ENCODE measurements at places on chromosomes 7 and 10.

DNA sequence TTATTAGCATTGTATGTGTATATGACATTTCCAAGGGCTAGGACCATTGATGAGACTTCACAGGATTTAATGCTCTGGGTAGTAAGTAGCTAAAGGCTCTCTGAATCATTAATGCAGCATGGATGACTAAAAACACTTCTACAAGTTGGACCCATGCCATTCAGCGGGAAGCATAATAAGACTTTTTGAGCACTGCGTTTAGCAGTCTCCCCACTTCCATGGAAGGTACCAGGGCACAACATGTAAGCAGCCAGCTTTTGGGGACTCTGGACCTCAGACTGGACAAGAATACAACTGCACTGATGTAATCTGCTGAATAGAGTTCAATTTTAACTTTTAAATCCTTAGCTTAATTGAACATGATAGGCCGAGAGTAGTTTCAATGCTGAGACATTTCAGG is 191.7 kb upstream of the IMMP2L start:
- DNase-seq = peak; percentile 82

- DNase-seq = no peak
Observed at GRCh38 chr10:26213157-26213800, 3.3 kb upstream of the GAD2 start.

- DNase-seq = no peak
Observed at GRCh38 chr10:49361178-49361554, 34.7 kb downstream of the DRGX start.

DNA sequence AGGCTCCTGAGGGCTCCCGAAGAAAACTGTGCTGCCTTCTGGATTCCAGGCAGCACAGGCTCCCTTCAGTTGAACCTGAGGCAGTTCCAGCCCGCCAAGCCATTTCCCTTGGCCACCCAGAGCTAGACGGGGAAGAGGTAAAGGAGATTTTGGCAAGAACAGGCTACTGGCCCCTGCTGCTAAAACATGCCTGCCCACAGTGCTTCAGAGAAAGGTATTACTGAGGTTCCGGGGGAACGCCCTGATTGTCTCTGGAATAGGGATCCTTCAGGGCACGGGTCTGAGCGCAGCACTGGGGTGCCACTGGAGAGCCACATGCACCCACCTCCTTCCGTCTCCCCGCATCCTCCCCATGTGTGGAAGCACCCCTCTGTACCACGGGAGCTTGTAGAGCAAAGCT is 247.4 kb downstream of the BAMBI start:
- no peak for DNase-seq

DNA sequence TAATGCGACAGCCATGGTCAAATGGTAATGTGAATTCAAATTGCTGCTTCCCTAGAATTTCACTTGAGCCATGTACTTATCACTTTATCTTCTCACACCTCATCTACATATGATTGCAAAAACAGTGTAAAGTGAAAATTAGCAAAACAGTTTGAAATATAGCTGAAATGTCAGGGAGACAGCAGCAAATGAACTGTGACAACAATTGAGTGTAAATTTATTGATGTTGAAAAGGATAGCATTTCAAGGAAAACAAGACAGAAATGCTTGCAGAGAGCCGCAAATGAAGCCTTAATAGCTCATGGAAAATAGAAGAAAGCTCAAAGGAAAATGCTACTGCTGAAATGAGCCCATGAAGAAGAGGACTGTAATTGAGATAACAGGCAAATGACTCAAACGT is 516.2 kb upstream of the POT1 start:
- no peak for DNase-seq

DNA sequence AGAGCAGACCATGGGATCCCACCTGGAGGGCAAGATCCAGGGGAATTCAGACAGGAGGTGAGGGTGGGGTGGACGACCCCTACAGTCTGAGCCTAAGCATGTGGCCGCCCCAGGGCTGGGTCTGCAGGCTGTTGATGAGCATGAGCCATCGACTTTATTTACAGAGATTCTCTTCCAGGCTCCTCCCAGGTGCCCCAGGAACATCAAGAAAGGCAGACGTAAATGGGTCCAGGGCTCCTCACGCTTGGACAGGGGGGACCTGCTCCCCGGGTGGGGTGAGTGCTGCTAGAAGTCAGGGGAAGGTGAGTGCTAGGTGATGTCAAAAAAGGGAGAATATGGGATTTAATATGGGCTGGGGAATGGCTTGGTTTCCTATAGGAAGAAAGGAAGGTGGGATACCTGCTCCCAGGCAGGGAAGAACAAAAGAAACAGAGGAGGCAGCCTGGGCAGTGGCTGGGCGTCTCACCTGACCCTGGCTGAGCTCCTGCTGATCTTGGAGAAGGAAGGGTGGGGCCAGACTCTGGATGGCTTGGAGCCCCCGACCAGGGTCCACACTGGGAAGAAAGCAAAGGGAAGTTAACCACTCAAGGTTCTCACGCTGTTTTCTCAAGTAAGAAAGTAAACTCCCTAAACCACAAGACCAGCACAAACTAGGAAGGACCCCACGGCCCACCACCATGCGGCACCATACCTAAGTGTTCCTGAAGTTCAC is 162.1 kb upstream of the SHH start:
- DNase-seq = no peak

GRCh38 chr7:135672560-135673359 is 10.4 kb downstream of the STMP1 start:
- DNase-seq = peak; percentile 74

DNA sequence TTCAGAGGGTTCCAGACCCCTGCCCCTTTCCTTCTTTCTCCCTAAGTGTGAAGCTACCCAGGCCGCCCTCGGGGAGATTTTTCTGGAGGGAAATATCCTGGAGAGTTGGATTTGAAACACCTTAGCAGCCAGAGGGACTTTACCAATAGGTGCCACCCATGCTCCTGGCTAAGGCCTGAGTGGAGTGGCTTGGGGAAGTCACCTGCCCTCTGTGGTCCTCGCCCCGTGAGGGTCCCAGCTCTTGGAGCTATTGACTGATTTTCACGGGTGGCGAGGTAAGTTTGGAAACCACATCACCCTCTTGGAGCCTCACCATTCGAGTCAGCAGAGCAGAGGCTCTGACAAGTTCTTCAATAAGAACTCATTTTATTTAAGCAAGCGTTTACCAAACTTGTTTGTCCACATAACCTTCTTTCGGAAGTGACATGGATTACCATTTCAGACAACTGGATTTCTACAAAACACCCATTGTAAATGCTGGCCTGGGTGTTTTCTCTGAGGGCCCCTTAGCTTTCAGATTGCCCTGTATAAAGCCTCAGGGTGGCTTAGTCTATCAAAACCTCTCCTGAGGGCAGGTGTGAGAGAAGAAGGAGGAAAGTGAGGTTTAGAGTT is 20.4 kb downstream of the AQP1 start:
- DNase-seq = no peak

DNA sequence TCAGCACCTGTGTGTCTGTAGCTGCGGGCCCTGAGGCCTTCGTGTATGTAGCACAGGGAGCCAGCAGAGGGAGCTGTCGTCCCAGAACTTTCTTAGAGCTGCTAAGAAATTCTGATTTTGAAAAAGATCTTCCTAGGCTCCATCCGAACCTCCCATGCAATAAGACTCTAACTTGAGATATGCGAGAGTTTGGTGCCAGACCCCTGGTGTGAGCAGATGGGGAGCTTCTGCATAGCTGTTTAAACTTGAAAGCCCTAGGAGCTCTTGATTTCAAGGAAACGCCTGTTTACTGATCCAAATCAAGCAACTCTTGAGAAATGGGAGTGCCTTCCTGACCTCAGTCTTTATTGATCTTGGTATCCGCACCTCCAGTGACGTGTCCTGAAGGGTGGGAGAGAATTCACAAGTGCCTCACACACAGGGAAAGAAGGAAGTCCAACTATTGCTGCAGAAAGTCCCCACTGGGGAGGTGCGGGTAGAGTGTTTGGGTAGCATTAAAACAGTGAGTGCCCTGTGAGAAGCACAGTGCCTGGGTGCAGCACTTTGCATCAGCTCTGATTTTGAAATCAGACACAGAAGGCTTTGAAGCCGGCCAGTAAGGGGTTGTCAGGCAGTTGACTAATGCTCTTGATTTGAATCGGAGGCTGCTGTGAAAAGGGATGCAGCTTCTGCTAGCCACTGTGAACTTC is 66.4 kb upstream of the STRIP2 start:
- peak; percentile 75 for DNase-seq

DNA sequence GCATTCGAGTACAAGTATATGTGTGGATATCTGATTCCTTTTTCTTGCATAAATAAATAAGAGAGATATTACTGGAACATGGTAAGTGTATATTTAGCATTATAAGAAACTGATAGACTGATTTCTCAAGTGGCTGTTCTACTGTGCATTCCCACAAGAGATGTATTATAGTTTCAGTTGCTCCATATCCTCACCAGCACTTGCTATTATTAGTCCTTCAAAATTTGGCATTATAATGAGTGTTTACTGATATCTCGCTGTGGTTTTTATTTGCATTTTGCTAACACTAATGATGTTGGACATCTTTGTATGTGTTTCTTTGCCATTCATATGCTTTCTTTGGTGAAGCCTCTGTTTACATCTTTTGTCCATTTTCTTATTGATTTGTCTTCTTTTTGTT is 4.4 kb upstream of the CLRN3 start:
- DNase-seq = no peak

- DNase-seq = no peak
Observed at GRCh38 chr7:96728139-96728538, 18.5 kb upstream of the SEM1 start.

- DNase-seq = no peak
Observed at GRCh38 chr7:111662386-111662785, 100.1 kb upstream of the IMMP2L start.

- no peak for DNase-seq
Observed at GRCh38 chr10:126592901-126593300, 77.6 kb downstream of the C10orf90 start.

GRCh38 chr10:112235141-112235540 is 48.1 kb upstream of the TECTB start:
- DNase-seq = no peak

GRCh38 chr10:18786478-18786877 is 127.2 kb downstream of the ARL5B start:
- no peak for DNase-seq

GRCh38 chr10:133236401-133237240 is 1.0 kb upstream of the VENTX start:
- DNase-seq = no peak

DNA sequence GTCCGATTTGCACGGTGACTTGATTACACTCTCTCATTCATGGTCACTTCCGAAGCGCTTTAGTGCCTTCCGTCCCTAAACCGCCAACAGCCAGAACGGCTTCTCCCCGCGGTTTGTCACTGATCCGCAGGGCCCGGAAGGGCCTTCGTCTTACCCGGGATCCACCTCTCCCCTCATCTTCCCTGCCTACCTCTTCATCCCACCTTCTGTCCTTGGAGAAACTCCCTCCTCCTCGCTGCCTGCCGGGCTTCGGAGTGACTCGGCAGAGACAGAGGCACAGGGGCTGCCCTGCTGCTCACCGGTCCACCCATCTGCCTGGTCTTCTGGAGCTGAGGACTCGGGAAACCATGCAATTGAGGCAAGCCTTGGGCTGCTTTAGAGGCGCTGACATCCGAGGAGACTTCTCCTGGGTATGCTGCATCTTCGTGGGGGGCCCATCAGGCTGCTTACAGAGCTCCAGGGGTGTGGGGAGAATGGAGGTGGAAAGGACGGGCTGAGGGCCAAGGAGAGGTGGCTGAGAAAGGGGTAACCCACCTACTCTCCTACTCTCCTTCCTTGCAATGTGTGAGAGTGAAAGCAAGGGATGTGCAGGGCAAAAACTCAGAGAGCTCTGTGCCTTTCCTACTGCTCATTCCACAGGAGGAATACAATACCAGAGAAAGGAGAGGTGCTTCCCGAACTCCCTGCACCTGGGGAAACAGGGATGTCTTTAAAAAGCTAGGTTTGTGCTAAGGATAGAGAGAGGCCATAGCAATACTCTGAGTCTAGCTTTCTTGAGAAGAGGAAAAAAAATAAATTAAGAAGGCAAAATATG is 1.0 kb upstream of the HOXA11 start:
- DNase-seq = no peak

- no peak for DNase-seq
Observed at GRCh38 chr10:117135480-117136140, 2.5 kb downstream of the VAX1 start.

GRCh38 chr7:54426406-54426805 is 115.8 kb upstream of the VSTM2A start:
- no peak for DNase-seq

GRCh38 chr10:79241629-79241989 is 105.7 kb upstream of the PPIF start:
- DNase-seq = no peak

DNA sequence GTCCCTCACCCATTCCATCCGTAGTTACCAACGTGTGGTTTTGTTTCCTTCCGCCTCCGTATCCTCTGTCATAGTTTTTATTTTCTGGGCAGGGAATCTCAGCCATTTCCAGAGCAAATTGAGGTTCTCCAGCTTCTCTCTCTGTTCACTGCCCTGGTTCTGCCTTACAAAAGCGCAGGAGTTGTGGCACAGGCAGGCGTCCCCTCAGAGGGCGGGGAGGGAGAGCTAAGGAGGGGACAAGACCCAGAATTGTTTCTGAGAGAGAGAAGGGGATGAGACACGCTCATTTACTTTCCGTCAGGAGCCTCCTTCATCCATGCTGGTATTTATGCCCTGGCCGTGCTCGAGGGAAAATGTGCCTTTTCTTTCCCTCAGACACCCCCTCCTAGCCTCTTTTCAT is 71.0 kb downstream of the SH2D4B start:
- DNase-seq = no peak

- no peak for DNase-seq
Observed at GRCh38 chr7:90532231-90532929, 62.9 kb downstream of the PTTG1IP2 start.

- DNase-seq = no peak
Observed at GRCh38 chr10:102507521-102507920, 3.7 kb downstream of the SUFU start.

DNA sequence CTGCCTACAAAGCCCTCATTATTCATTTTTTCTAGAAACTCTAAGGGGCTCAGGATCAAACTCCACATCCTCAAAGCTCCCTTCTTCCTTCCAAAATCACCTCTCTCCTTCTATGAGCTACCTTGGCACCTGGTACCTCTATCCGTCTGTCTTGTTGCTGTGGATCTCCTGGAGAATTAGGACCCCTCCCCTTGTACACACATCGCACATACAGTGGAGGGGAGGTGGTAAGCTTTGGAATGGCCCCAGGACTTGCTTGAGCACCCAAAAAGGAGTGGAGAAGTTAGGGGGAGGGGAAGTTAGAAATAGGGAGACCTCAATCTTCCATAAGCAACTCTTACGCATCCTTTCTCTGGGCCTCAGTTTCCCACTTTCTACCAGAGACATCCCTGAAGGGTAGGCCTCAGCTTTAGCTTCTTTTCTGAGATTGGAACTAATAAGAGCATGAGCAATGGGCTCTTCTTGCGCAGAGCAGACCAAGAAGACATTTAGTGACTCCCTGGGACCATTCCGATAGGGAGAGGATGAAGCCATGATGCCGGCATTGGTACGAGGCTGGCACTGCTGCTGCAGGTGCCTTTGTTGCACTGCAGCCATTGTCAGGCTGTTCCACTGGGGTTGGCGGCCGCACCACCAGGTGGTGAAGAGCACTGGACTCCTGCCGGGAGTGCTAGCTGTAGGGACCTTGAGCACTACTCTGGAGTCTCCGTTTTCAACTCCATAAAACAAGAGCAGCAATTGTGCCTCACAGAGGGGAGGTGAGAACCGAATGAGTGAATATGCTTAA is 4.5 kb downstream of the CYP26C1 start:
- no peak for DNase-seq

GRCh38 chr7:115613836-115614235 is 416.7 kb downstream of the TFEC start:
- peak; percentile 15 for DNase-seq
